Vagina (tissue), 2 donors: ENCODE measurements at places on chromosomes 12 and 14.

- DNase-seq: no peak
Measured at GRCh38 chr12:6540181-6540877, 6.0 kb downstream of the GAPDH start.

DNA sequence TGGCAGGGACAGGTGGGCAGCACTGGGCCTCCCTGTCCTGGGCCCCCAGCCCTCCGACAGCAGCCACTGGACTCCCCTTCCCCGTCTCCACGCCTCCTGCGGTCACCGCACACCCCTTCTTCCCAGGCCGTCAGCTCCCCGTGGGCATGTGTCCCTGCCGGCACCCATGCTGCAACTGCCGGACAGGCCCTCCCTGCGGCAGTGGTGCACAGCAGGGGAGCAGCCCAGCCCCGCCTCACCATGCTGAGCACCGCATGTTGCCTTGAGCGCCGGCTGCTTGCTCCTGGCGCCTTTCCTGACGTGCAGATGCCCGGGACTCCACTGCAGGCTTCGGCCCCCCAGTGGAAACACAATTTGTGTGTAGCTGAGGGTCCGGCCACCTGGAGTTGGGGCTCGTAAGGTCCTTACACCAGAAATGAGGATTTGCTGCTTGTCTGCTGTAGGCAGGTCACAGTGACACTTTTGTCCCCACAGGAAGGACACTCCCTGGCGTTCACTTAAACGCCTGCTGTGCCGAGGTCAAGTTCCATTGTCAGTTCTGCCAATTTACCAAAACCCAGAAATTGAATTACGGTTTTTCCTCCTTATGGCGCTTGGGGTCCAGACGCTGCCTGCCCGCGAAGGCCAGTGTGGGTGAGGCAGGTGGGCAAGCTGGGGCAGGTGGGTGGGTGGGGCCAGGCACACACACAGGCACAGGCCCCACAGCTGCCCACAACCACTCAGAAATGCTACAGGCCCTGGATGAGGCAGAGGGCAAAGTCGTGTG lies 28.2 kb upstream of the MMP17 start:
- DNase-seq: no peak

- no peak for DNase-seq
Measured at GRCh38 chr14:44941591-44941990, 20.2 kb downstream of the KLHL28 start.

- DNase-seq: no peak
Measured at GRCh38 chr14:77140359-77141213, 1.0 kb downstream of the ZDHHC22 start.

GRCh38 chr12:19236656-19237055 lies 107.1 kb downstream of the PLEKHA5 start:
- no peak for DNase-seq

DNA sequence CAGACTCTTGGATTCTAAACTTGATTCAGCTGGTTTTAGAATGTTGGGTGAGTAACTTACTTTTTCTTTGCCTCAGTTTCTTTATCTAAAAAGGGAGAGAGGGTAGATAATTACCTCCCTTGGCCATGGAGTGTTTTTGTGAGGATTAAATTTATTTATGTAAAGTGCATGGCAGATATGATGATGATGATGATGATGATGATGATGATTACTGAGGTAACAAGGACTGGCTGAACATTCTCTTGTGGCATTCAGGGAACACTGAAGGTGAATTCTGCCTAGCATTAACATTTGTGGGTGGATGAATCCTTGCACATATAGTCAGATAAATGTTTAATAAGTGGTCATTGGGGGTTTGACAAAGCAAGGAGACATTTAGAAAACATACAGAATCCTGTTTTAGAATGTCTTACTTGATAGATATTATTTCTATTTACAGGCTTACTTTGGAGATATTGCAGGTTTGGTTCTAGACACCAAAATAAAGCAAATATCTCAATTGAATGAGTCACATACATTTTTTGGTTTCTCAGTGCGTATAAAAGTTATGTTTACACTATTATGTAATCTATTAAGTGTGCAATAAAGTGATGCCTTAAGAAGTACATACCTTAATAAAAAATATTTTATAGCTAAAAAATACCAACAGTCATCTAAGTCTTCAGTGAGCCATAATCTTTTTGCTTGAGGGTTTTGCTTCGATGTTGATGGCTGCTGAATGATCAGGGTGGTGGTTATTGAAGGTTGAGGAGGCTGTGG lies 123.2 kb downstream of the SNAPC1 start:
- DNase-seq: no peak

DNA sequence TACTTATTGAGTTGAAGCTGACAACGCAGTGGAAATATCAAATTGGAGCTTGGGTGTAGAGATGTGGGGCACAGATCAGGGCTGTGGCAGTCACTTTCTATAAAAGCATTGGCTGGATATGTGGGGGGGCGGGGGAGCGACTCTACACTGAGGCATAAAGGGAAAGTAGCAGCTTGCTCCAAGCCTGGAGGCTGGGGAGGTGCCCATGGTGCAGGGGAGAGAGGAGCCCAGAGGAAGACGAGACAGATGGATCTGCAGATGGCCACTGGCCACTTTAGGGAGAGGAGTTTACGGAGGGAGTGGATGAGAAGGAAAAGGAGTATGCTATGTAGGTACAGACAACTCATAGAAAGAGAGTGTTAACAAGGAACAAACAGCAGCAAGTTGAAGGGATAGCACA lies 13.5 kb upstream of the NGB start:
- DNase-seq: no peak

DNA sequence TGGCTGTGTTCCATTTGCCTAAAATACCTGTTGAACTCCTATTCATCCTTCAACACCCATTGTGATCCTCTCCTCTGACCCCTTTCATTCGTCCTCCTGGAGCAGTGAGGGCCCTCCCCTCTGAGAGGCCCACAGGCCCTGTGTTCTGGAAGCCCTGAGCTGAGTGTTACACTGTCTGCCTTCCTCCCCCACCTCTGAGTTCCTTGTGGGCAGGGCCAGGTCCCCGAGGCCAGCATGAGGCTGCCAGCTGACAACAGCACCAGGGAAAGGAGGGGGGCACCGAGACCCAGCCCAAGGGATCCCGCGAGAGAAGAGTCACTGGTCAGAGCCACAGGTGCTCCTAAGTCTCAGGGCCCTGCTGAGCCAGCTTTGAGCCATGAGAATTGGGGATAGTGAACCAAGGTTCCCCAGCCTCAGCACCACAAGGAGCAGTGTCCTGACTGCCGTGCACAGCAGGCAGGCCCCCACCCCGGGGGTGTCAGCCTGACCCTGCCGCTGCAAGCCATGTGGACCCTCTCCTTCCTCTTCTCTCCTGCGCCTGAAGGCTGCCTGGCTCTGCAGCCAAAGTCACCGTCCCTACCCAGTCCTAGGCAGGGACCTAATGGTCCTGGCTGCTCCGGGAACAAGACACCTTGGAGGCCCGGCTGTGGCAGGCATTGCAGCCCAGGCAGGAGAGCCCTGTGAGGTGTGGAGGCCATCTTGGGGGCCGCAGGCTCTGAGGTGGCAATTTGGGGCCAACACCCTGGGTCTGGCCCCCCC lies 52.5 kb downstream of the BEGAIN start:
- no peak for DNase-seq

DNA sequence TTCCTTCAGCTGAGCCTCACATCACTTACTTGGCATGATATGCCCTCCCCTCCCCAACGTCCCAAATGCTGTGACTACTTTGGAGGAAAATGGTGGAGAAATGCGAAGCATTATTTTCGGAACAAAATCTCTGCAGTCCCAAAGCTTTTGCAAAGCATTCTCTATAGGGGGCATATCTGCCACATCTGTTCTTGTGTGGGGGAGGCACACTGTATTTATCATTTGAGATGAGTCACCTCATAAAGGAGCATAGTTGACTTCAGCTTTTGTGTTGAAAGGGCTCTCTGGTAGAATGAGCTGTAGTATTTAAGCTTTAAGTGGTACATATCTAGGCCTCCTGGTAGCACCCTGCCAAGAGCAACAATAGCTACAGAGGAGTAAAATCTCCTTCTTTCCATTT lies 447.5 kb downstream of the ADAMTS20 start:
- no peak for DNase-seq

GRCh38 chr12:19196959-19197630 lies 67.6 kb downstream of the PLEKHA5 start:
- DNase-seq: no peak

DNA sequence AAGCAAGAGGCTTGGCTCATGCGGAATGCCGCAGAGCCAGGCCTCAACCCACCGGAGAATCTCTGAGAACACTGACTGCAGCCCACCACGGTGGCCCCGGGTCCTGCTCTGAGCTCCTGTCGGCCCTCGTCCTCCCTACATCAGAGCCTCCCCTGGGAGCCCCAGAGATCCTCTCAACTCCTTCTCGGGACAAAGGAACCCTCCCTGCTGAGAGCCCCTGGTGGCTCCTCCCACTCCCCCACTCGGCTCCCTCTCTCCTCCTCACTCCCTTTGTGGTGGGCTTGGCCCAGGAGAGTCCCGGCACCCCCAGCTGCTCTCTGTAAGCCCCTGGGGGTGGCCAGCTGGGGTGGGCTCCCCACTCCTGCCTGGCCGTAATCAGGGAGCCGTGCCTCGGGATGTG lies 11.1 kb upstream of the INF2 start:
- DNase-seq: no peak

DNA sequence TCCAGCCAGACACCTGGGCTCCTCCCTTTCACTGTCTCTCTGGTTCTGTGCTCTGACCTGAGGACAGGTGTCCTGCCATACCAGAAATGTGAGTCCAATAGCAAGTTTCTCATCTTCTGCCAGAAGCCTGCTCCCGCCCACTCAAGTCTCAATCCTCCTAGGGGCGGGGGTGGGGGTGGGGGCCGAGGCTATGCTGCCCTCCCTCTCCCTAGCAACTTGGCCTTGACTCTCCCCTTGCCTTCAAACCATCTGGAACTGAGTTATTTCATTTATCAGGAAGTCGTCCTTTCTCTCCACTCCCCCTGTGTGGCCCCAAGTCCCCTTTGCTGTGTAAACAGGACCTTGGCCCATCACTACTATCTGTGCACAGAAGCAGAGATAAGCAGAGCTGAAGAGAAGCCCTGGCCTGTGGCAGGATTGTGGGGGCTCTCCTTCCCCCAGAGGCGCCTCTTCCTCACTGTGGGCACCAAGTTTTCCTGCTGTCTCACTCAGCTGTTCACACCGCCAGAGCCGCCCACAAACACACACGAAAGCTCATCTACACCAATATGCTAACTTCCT lies 117.1 kb downstream of the DPF3 start:
- peak; percentile 6 for DNase-seq
